Fibroblast of the aortic adventitia (primary cell): ENCODE measurements at places on chromosomes 1 and 21. TPM values are rescaled to one million over a fixed set of nuclear protein-coding genes. Genes with fewer than 3 reads are reported as not detected.
A peak's percentile ranks its signal among the peaks of the same experiment; 100 is the strongest.

DNA sequence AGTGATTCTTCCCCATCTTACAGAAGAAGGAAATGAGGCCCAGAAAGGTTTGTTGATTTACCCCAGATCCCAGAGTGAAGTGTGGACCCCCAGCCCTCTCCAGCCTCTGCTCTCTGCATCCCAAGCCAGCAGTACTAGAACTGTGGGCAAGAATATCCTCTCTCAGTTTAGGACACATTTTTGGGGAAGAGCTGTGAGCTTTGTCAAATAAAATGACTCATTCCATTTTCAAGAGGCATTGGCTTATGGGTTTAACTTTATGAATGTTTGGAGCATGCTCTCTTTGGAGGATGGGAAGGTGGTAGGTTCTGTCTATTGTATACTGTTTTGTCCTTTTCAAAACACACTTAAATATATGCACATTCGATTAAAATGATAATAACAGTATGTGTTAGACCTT, 70.6 kb upstream of the CNTN2 start:
- DNase-seq = peak; percentile 27

GRCh38 chr1:204124639-204125038, 27.2 kb downstream of the ETNK2 start:
- DNase-seq = no peak

DNA sequence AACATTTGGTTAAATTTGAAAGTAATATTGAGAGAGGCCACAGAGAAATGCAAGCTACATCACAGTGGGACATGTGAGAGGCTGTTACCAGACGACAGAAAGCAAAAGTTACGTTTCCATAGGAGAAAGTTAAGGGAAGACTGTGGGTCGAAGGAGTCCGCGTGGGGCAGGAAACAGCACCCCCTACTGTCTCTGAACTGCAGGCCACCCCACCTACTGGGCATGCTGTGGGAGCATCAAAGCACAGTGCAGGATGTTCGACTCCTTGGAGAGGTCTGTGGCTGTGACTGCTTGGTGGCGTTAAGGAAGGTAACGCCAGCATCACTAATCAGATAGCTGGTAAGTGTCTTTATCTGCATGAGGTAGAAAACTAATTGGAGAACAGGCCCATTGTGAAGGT, 123.9 kb downstream of the PTBP2 start:
- DNase-seq = no peak

DNA sequence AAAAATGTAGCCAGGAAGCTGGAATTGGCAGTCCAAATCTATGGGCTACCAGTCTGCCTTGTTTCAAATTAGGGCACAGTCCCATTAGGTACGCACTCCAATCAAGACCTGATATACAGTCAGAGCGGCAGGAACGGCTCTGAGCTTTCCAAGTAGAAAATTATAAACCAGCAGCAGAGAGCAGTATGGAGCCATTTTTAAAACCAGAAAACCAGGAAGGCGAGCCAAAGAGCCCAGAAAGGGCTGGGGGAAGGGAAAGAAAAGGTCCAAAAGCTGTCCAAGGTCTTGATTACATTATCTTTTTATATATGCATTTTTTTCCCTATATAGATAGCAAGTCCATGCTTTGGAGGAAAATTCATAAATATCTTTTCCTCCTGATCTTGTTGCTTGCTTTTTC, 719.0 kb downstream of the RWDD3 start:
- DNase-seq = peak; percentile 11

DNA sequence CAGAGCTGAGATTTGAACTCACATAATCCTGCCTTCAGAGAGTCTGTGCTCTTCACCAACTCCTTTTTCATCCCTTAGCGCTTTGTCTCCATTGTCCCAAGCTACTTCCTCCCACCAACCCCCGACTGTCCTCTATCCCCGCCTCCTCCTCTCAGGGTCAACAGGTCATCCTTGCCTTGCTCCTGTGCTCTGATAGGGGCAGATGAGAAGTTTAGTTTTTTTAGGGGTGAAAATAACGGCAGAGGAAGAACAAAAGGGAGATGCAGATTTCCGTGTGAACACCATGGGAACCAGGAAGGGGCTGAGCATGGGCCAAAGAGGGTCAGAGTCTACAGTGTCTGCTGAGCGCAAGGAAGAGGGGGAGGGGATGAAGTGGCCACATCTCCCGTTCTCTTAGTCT, 31.9 kb downstream of the GLUL start:
- no peak for DNase-seq

GRCh38 chr1:12620488-12620865, 2.5 kb upstream of the DHRS3 start:
- no peak for DNase-seq

DNA sequence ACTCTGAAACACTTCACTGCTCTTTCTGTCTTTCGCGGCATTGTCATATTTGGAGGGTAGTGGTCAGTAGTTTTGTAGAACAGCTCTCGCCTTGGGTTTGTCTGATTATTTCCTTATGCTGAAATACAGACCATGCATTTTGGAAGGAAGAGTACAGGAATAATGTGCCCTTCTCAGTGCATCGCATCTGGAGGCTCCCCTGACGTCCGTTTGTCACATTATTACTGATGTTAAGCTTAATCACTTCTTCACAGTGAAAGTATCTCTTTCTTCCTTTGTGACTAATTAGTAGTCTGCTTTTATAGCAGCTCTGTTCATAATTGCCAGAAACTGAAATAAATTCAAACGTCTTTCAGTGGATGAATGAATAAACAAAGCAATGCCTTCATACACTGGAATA, 85.7 kb upstream of the CXADR start:
- DNase-seq = no peak

DNA sequence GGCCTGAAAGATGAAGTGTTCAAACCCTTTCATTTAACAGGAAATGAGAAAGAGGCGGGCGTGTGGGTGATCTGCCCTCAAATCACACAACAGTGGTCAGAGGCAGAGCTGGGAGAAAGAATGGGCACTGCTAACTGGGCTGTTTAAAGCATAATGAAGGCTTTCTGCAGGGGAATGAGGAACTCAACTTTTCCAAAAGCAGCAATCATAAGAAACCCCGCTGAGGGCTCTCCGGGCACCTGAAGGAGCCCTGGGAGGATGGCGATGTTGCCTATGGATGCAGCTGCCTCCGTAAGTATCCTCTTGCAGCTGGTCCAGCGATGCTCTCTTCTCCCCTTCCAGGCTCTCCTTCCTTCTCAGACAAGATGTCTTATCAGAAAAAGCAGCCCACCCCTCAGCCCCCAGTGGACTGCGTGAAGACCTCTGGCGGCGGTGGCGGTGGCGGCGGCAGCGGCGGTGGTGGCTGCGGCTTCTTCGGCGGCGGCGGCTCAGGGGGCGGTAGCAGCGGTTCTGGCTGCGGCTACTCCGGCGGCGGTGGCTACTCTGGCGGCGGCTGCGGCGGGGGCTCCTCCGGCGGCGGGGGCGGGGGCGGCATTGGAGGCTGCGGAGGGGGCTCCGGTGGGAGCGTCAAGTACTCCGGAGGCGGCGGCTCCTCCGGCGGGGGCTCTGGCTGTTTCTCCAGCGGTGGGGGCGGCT, 1.2 kb downstream of the LORICRIN start:
- no peak for DNase-seq

- DNase-seq = peak; percentile 61
Observed at GRCh38 chr21:15058854-15059263, 5.9 kb downstream of the NRIP1 start.

DNA sequence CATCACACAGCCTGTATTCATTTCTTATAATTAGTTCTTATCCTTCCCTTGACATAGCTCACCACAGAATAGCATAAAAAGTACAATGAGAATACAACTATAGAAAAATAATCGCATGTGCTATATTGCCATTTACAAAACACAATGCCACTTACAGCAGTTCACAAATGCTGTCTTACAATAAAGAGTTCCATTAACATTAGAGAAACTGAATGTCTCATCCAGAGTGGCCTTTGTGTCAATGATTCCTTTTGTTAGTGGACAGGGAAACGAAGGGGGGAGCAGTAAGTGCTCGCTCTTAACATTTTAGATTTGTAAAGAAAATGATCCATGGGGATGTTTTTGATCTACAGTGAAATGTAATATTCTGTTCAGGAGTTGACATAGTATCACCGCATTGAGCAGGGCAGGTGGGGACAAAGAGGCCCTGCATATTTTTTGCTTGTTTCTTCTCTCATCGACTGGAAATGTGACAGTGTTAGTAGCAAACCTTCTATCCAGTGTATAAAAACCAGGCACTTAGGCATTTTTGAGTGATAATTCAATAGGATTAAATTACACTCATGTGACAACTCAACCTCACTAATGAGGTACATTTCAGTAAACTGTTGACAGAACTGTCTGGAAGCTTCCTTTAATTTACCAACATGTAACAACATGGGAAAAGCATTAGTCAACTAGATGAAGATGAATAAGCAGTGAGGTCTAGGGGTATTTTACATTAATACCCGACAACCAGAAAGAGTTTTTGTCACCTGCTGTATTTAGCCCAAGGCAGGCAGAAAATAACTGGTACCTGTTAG, 35.6 kb upstream of the RRP15 start:
- DNase-seq = no peak

- DNase-seq = no peak
Observed at GRCh38 chr1:117398957-117399356, 31.7 kb downstream of the MAN1A2 start.

DNA sequence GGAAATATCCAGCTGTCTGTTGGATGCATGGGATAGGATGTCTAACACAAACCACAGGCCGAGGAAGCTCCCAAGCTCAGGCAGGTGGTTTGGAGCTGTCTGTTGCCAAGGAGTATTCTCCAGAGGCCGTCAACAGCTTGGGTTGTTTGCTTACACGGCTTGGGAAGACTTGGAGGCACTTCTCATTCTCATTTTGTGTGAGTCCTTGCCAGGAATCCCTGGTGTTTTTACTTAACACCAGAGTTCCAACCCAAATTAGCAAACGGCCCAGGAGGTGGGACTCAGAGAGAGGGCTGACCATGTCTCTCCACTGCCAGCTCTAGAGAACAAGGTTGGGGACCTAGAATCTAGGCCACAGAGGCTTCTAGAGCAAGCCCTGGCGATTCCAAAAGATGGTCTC, 72.7 kb upstream of the FAM20B start:
- DNase-seq = peak; percentile 60

- DNase-seq = no peak
Observed at GRCh38 chr21:42097274-42097673, 26.2 kb downstream of the UMODL1 start.

Gene ATP13A2
- total RNA-seq = 6.8 and 18.4 TPM in 2 replicates

Gene CRTC2
- 6.6 and 8.6 TPM in 2 replicates for total RNA-seq

Gene RAB3B
- total RNA-seq = 3.6 and 63.4 TPM in 2 replicates

Gene ETV3L
- total RNA-seq = not detected in 2 replicates

Gene MYOG
- not detected in 2 replicates for total RNA-seq
